IPS DF 6.9 (cell line): ENCODE measurements at places on chromosomes 5 and 9.

GRCh38 chr5:87899721-87900131 lies 368.9 kb downstream of the TMEM161B start:
- no peak for DNase-seq

GRCh38 chr9:133913571-133914369 lies 78.4 kb downstream of the VAV2 start:
- DNase-seq = no peak

DNA sequence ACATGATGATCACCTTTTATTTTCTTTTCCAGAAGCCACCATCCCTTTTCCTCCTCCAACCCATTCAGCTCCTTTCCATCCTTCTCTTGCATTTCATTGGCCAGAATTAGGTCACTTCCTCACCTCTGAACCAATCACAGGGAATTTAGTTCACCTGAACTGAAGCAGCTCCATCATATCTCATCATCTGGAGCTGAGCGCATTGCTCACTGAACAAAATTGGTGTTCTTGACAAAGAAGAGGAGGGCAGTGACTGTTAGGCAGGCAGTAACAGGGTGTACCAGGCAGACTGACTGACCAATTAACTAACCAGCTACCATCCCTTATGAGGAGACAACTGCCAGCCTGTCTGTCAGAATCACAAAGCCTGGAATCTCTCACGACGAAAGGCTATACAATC lies 1.8 kb upstream of the ZNF354A start:
- no peak for DNase-seq

DNA sequence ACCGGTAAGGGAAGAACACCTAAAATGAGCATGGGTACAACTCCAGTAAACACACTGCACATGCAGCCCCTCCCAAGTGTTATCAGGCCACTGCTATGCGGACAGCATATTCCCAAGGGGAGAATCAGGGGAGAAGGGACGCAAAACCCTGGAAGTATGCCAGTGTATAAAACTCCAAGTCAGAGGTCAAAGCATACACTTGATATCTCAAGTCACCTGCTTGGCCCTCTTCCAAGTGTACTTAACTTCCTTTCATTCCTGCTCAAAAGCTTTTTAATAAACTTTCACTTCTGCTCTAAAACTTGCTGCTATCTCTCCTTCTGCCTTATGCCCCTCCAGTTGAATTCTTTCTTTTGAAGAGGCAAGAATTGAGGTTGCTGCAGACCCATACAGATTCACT lies 408.1 kb downstream of the HTR1A start:
- no peak for DNase-seq

DNA sequence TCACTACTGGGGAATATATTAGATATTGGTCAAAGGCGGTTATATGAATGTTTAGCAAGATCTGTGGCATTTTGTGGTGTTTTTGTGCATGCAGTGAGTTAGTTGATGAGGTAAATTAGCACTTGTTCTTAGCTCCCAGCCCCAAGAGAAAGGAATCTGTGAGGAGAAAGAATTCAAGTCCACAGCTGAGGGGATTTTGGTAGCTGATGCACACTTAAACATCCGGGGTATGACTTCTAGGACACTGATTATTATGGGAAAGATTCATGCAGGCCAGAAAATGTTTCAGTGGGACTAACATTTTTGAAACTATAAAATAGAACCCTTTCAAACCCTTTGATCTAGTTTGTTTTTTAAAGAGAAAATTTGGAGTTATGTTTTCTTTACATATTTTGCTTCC lies 118.2 kb upstream of the RPS23 start:
- DNase-seq = no peak

DNA sequence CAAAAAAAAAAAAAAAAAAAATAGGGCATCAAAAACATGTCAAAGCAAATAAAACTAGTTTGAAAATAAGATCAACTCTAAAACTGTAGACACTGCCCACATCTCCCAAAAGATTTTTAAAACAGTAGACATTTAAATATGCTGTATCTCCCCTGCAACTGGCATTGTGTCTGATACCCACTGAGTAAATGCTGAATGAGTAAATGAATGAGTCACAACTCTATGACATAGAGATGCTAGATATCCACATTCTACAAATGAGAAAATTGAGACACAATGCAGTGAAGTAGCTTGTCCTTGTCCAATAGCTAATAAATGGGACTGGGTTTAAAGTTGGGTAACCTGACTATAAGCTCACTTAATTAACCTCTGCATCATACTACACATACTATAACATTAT lies 14.1 kb upstream of the MAP1B start:
- DNase-seq = no peak

GRCh38 chr5:108905805-108906204 lies 158.1 kb downstream of the FER start:
- no peak for DNase-seq

GRCh38 chr9:74557571-74557970 lies 60.4 kb downstream of the RORB start:
- no peak for DNase-seq

- DNase-seq = no peak
These were observed 25.2 kb upstream of the MSH3 start for GRCh38 chr5:80629281-80629680.

- no peak for DNase-seq
These were observed 79.5 kb downstream of the COL15A1 start for GRCh38 chr9:99023231-99023630.

- DNase-seq = no peak
These were observed 317.4 kb downstream of the NNT start for GRCh38 chr5:43920422-43920821.

- DNase-seq = no peak
These were observed 75.8 kb upstream of the WWC1 start for GRCh38 chr5:168215646-168216045.

GRCh38 chr5:81517462-81517861 lies 123.5 kb upstream of the ACOT12 start:
- DNase-seq = no peak

DNA sequence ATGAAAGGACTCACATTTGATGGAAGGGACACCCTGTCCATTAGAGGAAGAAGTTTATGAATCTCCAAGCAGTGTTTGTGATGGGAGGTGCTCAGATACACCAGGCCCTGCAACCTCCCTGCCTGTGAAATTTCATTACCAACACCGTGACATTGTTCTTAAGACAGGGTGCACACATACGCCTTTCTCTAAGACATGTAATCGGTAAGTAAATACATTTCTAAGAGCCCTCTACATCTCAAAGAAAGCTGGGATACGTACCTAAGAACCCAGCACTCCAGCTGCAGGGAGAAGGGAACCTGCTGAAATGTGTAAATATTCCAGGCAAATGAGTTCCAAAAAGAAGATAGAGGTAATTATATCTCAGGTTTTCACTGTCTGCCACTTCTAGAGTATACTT lies 125.0 kb upstream of the APC start:
- no peak for DNase-seq

GRCh38 chr5:163094492-163095180 lies 342.8 kb upstream of the CCNG1 start:
- no peak for DNase-seq

DNA sequence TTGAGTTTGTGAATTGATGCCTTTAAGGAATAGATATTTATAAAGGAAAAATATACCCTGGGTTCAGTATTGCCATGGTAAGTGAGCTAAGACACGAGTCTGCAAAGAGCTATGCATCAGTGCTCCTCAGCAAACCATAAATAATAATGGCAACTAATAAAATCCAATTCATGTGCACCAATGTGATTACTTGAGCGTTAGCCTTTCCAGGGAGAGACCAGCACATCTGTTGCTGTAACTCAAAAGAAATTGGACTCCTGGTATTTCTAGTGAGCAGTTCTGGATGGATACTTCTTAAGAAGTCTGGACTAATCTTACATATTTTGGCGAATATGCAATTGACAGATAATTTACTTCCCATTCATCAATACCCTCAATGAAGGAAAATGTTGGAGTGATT lies 373.3 kb downstream of the ARHGEF28 start:
- DNase-seq = no peak

DNA sequence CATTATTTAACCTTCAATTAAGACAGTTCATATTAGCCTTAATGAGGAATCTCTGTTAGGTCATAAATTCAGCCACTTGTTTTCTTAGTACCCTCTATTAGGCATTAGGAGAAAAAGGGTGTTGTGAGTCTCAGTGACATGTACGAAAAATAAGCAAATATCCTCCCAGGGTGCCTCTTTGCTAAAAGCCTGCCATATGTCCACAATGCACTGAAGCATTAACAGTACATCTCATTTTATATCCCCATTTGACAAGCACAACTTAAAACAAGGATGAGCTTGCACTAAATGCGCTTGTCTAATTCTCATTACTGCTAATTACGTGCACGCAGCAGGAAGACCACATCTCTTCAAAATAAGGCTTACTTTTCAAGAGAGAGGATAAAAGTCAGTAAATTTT lies 48.4 kb upstream of the SRFBP1 start:
- no peak for DNase-seq

DNA sequence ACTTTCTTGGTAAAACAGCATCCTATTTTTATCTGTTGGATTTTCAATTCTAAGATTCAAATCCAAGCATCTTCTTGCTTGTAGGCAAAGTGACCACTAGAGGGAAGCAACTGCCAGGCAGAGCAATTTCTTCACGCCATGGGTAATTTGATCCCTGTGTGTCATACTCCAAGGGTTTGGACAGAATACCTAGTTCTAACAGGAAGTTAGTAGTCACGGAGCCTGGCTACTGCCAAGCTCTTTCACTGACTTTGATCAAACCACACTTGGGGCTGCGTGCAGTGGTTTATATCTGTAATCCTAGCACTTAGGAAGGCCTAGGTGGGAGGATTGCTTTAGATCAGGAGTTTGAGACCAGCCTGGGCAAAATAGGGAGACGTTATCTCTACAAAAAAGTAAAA lies 473.6 kb upstream of the TNC start:
- DNase-seq = peak; percentile 75

- no peak for DNase-seq
These were observed 24.5 kb upstream of the IDNK start for GRCh38 chr9:83598487-83598886.
